Activated CD4-positive, alpha-beta T cell treated with anti-CD3 and anti-CD28 coated beads, Interleukin-2, amount 10 ng/mL, durations not matched to agents 24 days and 14 days (primary cell): ENCODE measurements at places on chromosomes 12 and 14.
A peak's percentile ranks its signal among the peaks of the same experiment; 100 is the strongest.

DNA sequence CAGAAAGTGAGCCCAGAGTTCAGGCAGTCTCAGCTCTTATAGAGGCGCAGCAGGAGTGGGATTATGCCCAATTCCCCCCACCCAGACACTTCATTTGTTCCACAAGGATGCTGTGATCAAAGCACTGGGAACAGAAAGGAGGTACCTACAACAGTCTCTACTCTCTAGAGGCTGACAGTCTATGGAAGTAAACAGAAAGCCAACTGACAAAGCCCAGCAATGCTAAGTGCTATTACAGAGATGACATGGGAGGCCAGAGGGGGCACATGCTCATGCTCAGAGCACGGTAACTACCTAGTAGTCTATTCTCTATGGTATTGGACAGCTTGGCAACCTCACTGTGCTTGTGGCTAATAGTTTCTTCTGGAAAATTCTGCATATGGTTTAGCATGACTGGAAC, 85.9 kb downstream of the STXBP6 start:
- no peaks in the 10 kb centered on the region for H3K36me3 ChIP-seq
- no peak for DNase-seq
- no peak overlapping the region for H3K27ac ChIP-seq
- peaks cover 3% of the 10 kb centered on the region for H3K27me3 ChIP-seq
- no peak overlapping the region for H3K4me3 ChIP-seq
- no peaks in the 10 kb centered on the region for H3K4me1 ChIP-seq

DNA sequence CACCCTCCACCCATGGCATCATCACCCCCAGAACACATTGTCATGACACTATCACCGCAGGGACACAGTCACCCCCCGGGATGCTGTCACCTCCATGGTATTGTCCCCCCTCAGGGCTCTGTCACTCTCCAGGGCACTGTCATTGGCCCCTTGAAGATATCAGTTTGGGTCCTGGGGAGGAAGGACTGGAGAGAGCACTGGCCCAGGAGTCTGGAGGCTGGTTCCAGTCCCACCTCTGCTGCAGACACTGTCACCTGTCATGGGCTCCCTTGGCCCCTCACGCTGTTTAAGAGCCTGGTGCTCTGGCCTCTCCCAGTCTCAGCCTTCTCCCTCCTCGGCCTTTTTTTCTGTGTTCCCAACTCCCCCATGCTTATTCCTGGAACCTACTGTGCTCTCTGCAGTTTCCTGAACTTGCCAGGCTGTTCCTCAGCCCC, 31.9 kb downstream of the SERPINA3 start:
- no peak for DNase-seq
- no peaks in the 10 kb centered on the region for H3K36me3 ChIP-seq
- H3K27ac ChIP-seq: peak overlapping the region; percentile 35
- no peak overlapping the region for H3K4me3 ChIP-seq

DNA sequence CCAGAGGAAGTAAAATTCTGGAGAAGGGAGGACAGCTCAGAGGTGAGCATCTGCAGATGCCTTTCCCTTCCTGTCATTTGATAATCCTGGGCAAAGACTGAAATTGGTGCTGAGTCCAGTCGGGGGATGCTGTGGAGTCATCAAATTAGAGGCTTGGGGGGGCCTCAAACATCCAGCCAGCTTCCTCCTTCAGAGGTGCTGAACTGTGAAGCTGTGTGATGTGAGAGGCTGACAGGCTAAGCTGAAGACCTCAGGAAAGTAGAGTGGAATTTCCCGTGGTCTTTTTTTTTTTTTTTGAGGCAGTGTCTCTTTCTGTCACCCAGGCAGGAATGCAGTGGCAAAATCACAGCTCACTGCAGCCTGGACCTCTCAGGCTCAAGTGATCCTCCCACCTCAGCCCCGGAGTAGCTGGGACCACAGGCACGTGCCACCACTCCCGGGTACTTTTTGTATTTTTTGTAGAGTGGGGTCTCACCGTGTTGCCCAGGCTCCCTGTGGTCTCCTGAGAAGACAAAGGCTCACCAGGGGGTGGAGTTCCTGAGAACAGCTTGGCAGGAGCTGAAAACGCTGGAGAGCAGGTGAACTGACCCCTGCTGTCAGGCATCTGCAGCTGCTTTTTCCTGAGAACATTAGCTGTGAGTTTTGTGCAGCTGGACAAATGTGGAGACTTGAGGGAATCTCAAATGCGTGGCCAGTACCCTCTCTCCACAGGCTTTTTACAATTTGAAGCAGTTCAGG, 6.1 kb upstream of the TCL1B start:
- no peak overlapping the region for H3K4me3 ChIP-seq
- no peak for DNase-seq
- no peaks in the 10 kb centered on the region for H3K36me3 ChIP-seq

GRCh38 chr12:28824849-28825248, 324.2 kb upstream of the FAR2 start:
- no peak for DNase-seq
- no peak overlapping the region for H3K27ac ChIP-seq
- H3K27me3 ChIP-seq: no peaks in the 10 kb centered on the region
- no peaks in the 10 kb centered on the region for H3K4me1 ChIP-seq
- H3K36me3 ChIP-seq: no peaks in the 10 kb centered on the region

- no peaks in the 10 kb centered on the region for H3K27me3 ChIP-seq
- peaks cover 4% of the 10 kb centered on the region for H3K36me3 ChIP-seq
- no peak overlapping the region for H3K27ac ChIP-seq
- peak overlapping the region; percentile 57 for H3K4me3 ChIP-seq
These were observed 71.1 kb upstream of the RAP1B start for GRCh38 chr12:68539615-68539952.

DNA sequence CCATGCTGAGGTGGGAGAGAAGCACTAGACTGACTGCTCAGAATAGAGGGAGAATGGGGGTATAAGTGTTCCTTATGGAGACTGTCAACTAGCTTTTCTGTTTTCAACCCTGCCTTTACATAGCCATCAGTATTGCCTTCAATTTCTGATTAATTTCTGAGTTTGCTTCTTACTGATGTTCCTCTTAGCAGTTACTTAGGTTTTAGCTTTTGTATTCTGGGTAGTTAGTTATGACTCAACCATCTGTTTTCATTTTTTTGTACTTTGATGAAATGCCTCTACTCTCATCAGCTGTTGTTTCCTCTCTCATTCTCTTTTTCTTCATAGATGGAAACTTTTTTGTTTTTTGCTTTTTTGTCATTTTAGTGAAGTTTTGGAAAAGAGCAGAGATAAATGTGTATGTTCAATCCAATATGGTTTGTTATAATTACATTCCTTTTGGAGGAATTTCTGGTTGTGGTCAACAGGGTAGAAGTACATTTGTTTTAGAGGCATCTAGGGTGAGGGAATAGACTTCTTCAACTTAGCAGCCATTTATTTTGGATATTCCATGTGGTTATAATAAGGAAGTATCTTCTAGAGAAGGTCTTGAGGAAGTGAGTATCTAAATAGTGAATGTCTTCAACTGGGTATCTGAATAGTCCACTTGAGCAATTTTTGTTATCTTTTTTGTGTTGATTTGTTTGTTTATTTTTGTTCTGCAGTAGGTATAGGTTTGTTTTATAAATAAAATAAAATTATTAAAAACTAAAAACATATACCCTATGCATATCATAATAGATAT, 29.6 kb downstream of the PMCH start:
- no peak for DNase-seq
- peaks cover 20% of the 10 kb centered on the region for H3K4me1 ChIP-seq
- peaks cover 24% of the 10 kb centered on the region for H3K36me3 ChIP-seq
- H3K27me3 ChIP-seq: no peaks in the 10 kb centered on the region
- H3K4me3 ChIP-seq: peak overlapping the region; percentile 10

DNA sequence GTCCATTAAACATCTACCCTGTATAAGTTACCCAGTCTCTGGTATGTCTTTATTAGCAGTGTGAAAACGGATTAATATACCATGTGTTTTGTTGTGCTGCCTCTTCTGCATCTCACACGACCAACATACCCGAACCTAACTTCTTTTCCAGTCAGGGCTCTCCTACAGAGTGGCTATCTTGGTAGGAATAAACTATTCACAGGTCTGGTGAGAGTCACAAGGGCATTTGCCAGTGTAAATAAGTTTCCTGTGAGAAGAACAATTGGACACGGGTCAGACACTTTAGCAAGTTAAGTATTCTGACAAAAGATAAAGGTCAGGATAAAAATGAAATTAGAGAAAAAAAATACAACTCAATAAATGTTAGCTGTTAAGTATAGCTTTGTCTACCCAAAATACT, 60.9 kb downstream of the MYF5 start:
- DNase-seq: no peak
- H3K27ac ChIP-seq: no peak overlapping the region
- no peaks in the 10 kb centered on the region for H3K27me3 ChIP-seq
- no peaks in the 10 kb centered on the region for H3K36me3 ChIP-seq
- no peak overlapping the region for H3K4me3 ChIP-seq
- peaks cover 10% of the 10 kb centered on the region for H3K4me1 ChIP-seq

GRCh38 chr12:27272373-27273028, 28.4 kb downstream of the STK38L start:
- no peak overlapping the region for H3K4me3 ChIP-seq
- peaks cover 3% of the 10 kb centered on the region for H3K4me1 ChIP-seq
- no peak overlapping the region for H3K27ac ChIP-seq
- no peak for DNase-seq
- H3K36me3 ChIP-seq: peaks cover 9% of the 10 kb centered on the region

GRCh38 chr14:26839481-26839880, 241.6 kb upstream of the NOVA1 start:
- no peak overlapping the region for H3K4me3 ChIP-seq
- DNase-seq: no peak
- no peaks in the 10 kb centered on the region for H3K27me3 ChIP-seq
- no peak overlapping the region for H3K27ac ChIP-seq

DNA sequence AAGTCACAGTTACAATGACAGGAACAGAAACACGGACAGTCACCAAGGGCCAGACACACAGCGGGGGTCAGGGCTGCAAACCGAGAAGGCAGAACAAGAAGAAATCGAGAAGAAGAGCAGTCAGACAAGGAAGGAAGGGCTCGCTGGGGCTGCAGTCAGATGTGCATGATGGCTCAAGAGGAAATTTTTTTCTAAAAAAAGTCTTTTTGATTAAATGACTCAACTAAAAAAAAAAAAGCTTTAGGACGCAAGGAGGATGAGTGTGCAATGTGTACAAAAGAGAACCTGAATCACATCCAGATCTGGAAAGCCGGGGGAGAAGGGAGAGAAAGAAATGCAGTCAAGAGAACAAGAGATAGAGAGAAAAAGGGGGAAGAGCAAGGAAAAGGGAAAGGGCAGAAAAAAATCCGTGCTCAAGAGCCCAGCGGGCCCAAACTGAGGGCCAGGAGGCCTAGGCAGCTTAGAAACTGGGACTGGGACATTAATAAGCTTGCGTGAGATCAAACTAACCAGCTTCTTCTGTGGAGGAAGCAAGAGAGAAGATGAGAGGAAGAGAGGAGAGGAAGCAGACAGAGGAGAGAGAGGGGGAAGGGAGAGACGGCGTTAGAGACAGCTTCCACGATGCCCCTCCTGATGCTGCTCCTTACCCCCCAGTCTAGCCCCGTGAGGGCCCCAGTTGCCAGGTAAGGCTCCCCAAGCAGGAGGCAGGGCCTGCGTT, 6.7 kb downstream of the IFFO1 start:
- H3K27ac ChIP-seq: peak overlapping the region; percentile 46
- H3K36me3 ChIP-seq: peaks cover 40% of the 10 kb centered on the region
- DNase-seq: no peak
- H3K27me3 ChIP-seq: no peaks in the 10 kb centered on the region

- no peak overlapping the region for H3K4me3 ChIP-seq
- no peak overlapping the region for H3K27ac ChIP-seq
- H3K27me3 ChIP-seq: no peaks in the 10 kb centered on the region
- no peaks in the 10 kb centered on the region for H3K4me1 ChIP-seq
- DNase-seq: no peak
These were observed 171.4 kb downstream of the TMTC3 start for GRCh38 chr12:88313554-88313953.

DNA sequence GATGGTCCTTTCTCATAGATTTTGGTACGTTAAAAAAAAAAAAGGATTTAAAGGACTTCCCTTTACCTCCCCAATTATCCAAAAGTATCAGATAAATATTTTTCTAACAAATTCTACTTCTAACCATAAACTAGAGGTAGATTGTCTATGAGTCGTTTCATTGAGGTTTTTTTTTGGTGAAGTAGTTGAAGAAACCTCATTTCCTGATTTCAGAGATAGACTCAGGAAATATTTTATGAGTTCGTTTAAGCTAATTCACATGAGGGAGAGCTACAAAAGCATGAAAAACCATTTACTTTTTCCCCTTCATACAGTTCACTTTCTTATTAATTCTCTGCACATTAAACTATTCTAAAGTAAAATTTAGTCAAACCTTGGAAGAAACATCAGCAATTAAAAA, 112.5 kb downstream of the RALGAPA1 start:
- H3K27me3 ChIP-seq: no peaks in the 10 kb centered on the region
- H3K4me3 ChIP-seq: no peak overlapping the region
- no peak overlapping the region for H3K27ac ChIP-seq
- peaks cover 6% of the 10 kb centered on the region for H3K4me1 ChIP-seq

DNA sequence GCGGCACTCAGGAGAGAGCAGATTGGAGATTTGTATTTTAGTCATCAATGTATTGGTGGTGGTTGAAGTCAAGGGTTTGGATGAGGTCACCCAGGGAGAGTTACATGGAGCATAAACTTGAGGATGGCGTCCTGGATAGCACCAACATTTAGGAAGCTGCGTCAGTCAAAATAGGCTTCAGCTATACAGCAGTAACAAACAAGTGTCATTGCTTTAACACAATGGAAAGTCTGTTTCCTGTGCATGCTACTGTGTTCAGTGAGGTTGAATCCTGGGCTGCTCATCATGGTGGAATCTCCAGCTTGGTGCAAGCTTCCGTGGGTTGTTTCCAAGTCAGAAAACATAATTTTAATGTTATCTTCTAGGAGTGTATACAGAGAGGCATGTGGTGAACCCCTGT, 180.4 kb downstream of the CFAP54 start:
- H3K27me3 ChIP-seq: peaks cover 6% of the 10 kb centered on the region
- DNase-seq: no peak
- H3K4me1 ChIP-seq: no peaks in the 10 kb centered on the region
- H3K4me3 ChIP-seq: no peak overlapping the region

- no peak overlapping the region for H3K4me3 ChIP-seq
- H3K4me1 ChIP-seq: no peaks in the 10 kb centered on the region
- no peak overlapping the region for H3K27ac ChIP-seq
- H3K27me3 ChIP-seq: peaks cover 17% of the 10 kb centered on the region
- no peak for DNase-seq
These were observed 15.0 kb downstream of the TMEM121 start for GRCh38 chr14:105541218-105541875.

- no peak for DNase-seq
- no peak overlapping the region for H3K4me3 ChIP-seq
- H3K36me3 ChIP-seq: no peaks in the 10 kb centered on the region
- no peaks in the 10 kb centered on the region for H3K27me3 ChIP-seq
- no peaks in the 10 kb centered on the region for H3K4me1 ChIP-seq
- H3K27ac ChIP-seq: no peak overlapping the region
These were observed 974.5 kb upstream of the FLRT2 start for GRCh38 chr14:84555493-84555892.

- H3K4me3 ChIP-seq: no peak overlapping the region
- peaks cover 3% of the 10 kb centered on the region for H3K36me3 ChIP-seq
- no peak for DNase-seq
- no peaks in the 10 kb centered on the region for H3K27me3 ChIP-seq
- H3K27ac ChIP-seq: no peak overlapping the region
These were observed 16.4 kb upstream of the PUS1 start for GRCh38 chr12:131912518-131913274.
